Breast epithelium (tissue), 4 donors: ENCODE measurements at places on chromosomes 5 and 9. TPM values are rescaled to one million over a fixed set of nuclear protein-coding genes. Genes with fewer than 3 reads are reported as not detected.

WDR41 gene
- total RNA-seq: 49.8 TPM

NR2F1-AS1 gene
- total RNA-seq: 7.0 TPM

GHR gene
- total RNA-seq: 26.5 TPM

PPP3R2 gene
- not detected for total RNA-seq

DNA sequence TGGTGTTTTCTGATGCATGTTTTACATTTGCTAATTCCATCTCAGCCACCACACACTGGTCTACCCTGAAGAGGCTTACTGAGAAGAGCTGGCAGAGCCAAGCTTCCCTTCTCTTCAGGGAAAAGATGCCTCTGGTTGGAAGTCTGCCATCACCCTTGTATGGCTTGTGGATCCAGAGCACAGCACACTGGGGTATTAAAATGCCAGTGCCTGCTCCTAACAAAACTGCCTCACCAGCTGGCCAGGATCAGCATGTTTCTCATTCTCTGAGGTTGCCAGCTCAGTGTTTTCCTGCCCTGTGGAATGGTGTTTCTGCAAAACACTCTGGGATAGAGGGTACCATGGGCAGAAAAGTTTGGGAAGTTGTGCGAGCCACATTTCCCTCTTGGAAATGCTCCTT lies 31.6 kb upstream of the ZNF618 start:
- no peak for DNase-seq

- no peak for DNase-seq
Observed at GRCh38 chr9:27599870-27600238, 26.6 kb upstream of the C9orf72 start.
